Cardiac septum (tissue), 1 donor: ENCODE measurements at places on chromosomes 4 and X. TPM values are rescaled to one million over a fixed set of nuclear protein-coding genes. Genes with fewer than 3 reads are reported as not detected.

ANK2 gene
- 208 TPM for total RNA-seq

MAGEA11 gene
- total RNA-seq, result not detected

TREX2 gene
- total RNA-seq, result 0.19 TPM

USP51 gene
- total RNA-seq, result 2.1 TPM

EDNRA gene
- 15.4 TPM for total RNA-seq

PLK4 gene
- total RNA-seq, result 0.75 TPM

MAGEA10 gene
- total RNA-seq, result not detected

CISD2 gene
- total RNA-seq, result 15.8 TPM

NSD2 gene
- total RNA-seq, result 60.4 TPM

TTC29 gene
- total RNA-seq, result 0.24 TPM

EDA2R gene
- 5.7 TPM for total RNA-seq

DCAF8L2 gene
- total RNA-seq, result not detected

NAP1L2 gene
- 10.7 TPM for total RNA-seq

TIGD4 gene
- total RNA-seq, result 0.40 TPM

RAB9B gene
- 38.0 TPM for total RNA-seq
